CD4-positive, alpha-beta T cell treated with Interleukin-4 for 4 hours (primary cell): ENCODE measurements at places on chromosomes 4 and X.

- no peak for DNase-seq
These were observed 7.3 kb downstream of the RGS12 start for GRCh38 chr4:3299976-3300671.

GRCh38 chr4:137263206-137263605 is 269.1 kb downstream of the PCDH18 start:
- DNase-seq, result no peak

DNA sequence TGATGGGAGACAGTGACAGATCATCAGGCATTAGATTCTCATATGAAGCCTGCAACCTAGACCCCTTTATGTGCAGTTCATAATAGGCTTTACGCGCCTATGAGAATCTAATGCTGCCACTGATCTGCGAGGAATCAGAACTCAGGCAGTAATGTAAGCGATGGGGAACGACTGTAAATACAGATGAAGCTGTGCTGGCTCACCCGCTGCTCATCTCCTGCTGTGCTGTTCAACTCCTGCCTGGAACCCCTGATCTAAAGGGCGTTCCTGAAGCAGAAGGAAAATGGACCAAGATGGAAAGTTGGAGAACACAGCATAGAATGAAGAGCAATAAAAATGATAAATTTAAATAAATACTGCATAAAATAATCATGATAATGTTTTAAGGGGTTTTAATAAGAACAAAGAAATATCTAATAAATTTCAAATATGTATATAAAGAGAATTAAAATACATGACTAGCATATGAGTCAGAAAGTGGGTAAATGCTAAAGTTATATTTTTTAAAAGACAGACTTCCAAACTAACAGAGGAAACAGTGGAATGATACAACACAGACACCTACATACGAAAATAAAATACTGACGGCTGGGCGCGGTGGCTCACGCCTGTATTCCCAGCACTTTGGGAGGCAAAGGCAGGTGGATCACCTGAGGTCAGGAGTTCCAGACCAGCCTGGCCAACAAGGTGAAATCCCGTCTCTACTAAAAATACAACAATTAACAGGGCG is 59.2 kb downstream of the RBM47 start:
- no peak for DNase-seq

- DNase-seq, result no peak
These were observed 12.8 kb upstream of the SLC39A8 start for GRCh38 chr4:102358128-102358527.

- no peak for DNase-seq
These were observed 191.8 kb upstream of the S100G start for GRCh38 chrX:16458208-16458607.

DNA sequence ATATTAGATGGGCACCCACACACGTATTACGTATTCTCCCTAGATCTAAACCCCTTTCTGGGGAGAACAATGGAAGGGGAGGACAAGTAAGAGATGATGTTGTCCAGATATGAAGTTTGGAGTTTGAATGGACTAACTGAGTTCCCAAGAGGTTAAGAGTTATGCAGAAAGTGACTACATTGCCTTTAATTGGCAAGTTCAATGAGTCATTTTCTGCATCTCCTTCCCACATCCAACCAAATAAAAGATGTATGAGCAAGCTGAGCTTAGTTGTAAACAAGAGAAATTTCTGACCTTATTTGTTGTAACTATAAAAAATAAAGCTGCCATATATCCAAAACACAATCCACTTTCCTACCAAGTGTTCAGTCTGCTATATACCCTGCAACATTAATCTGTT is 50.5 kb downstream of the TIGD2 start:
- DNase-seq, result no peak

- DNase-seq, result no peak
These were observed 39.4 kb downstream of the RAPGEF2 start for GRCh38 chr4:159142241-159142640.

DNA sequence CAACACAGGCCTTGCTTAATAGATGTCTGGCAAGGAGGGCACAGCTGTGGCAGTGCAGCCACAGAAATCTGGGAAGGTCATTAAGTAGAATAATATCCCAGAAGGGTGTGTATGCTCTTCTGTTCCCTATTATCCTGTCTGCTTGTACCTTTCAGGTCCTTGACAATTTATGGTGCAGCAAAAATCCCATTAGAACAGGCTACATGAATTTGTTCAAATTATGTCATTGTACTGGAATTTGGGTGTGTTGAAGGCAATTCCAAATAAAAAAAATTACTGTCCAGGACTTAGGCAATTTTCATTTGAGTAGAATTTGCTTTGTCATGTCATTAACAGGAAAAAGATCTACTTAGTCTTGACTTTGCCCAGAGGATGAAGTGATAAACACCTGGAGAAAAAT is 192.1 kb downstream of the IDS start:
- DNase-seq, result no peak

- DNase-seq, result no peak
These were observed 801.3 kb downstream of the PCDH18 start for GRCh38 chr4:136731025-136731424.

DNA sequence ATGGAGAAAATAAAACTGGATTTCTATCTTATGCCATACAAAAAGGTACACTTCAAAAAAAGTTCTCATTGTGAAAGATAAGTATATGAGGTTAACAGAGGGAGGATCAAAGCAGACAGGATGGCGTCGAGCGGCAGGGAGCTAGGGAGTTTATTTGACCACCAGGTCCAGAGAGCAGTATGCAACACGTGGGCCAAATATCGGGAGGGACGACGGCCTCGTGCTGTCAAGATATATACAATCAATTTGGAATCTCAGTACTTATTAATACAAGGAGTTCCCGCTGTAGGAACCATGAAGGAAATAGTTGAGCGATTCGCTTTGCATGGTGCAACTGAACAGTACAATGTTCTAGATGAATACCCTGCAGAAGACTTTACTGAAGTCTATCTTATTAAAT is 1069.4 kb upstream of the INTU start:
- DNase-seq, result no peak

- DNase-seq, result no peak
These were observed 87.5 kb downstream of the CNOT6L start for GRCh38 chr4:77731656-77732055.

- no peak for DNase-seq
These were observed 9.1 kb upstream of the VCX3B start for GRCh38 chrX:8455557-8455956.

DNA sequence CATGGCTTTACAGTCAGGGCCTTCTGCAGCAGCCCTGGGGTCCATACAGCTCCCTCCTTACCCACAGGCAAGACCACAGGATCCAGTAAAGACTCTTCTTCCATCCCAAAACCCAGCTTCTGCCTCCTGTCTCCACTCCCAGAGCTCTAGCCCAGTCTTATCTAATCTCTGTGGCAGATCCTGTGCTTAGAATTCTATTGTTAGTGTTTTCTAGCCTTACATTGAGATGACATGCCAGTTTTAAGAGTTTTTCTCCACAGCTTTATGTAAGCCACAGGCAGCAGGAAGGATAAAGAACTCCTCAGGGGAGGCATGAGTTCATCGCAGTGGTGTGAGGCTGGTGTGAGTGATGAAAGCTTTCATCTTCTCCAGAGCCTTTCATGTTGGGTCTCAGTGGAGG is 129.1 kb downstream of the RCHY1 start:
- DNase-seq, result no peak

DNA sequence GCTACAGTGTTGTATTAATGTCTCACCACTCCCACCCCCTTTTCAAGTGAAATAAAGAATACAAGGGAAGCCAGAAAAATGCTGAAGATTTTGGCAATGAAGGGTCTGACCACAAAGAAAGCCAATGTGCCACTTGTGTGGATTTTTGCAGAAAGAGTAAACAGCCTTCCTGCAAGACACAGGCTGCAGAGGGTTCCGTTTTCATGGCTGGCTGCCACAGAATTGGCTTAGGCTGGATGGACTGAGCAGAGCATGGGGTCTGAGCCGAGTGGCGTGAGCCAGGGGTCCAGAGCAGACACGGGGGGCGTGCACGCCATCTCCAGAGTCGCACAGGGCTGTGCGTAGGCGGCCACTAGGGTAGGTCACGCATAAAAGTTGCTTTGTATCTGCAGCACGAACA is 69.2 kb downstream of the MTNR1A start:
- no peak for DNase-seq

DNA sequence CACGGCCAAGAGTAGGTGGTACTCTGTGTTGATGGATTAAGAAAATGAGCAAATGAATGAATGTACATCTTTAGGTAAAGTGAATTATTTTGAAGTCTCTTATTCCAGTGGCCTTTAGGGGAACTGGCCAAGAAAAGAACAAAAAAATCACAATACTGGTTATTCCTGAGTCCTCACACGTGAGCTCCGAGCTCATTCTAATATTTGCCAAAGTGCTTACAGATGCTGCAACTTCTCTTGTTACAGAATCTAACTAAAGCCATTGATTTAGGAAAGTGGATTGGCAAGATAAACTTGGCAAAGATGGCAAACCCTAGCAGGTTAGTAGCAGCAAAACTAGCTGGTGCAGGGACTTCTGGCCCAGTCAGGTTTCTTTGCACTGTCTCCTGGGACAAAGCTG is 37.6 kb downstream of the IDS start:
- no peak for DNase-seq

GRCh38 chrX:27619975-27620374 is 29.8 kb downstream of the DCAF8L2 start:
- no peak for DNase-seq

DNA sequence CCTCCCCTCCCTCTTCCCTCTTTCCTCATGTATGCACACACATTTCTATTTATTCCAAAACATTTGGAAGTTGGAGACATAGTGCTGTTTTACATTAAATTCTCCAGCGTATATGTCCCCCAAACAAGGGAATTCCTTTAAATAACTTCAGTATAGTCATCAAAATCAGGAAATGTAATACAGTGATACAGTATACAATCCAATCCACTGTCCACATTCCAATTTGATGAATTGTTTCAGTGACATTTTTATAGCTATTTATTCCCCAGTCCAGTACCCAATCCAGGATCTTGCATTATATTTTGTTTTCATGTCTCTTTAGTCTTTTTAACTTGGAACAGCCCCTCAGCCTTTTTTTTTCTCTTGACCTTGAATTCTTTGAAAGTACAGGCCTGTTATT is 233.0 kb downstream of the DKK2 start:
- no peak for DNase-seq

DNA sequence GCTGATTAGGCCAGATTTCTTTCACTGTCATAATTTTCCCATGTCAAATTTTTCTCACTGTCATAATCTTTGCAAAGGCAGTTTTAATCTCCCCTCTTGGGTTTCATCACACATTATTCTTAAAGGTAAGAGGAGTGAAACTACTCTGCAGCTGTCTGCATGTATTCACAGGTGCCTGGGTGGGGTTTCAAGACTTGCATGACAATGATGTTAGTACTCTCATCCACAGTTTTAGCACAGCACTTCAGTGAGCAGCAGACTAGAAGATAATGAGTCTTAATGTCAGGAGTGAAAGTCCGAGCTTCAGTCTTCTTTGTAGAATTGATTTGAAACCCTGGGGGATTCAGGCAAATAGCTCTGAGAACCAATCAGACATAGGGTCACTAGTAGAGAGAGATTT is 182.5 kb upstream of the GALNT7 start:
- no peak for DNase-seq
